ENCODE measurements at places on chromosomes 6 and 20. TPM values are rescaled to one million over a fixed set of nuclear protein-coding genes. Genes with fewer than 3 reads are reported as not detected.

DNA sequence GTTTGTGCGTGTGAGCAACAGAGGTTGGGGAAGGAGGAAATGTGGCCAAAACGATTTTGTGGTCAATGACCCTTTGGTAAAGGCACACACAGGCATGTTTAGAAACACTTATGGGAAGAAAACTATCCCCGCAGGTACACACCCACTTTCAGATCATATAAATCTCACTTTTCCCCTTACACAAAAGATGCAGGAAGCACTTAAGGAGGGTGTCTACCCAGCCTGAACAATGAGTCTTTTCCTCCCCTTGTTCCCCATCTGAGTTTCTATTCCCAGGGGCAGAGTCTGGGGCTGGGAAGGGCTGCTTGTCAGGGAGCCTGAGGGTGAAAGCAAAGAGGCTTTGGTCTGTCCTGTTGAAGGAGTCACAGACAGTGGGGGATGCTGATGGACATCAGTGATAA, 193.2 kb upstream of the SALL4 start:
- no peak for DNase-seq

GRCh38 chr6:13924146-13924948, 405 bp upstream of the RNF182 start:
- no peak for DNase-seq

DNA sequence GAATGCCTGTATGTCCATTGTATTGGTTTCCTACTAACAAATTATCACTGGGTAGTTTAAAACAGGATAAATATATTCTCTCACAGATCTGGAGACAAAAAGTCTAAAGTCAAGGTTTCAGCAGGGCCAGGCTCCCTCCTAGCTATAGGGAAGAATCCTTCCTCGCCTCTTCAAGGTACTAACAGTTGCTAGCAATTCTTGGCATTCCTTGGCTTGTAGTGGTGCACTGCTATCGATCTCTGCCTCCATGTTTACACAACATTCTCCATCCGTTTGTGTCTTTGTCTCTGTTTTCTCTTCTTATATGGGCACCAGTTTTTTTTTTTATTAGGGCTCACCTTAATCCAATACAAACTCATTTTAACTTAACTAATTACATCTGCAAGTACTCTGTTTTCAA, 48.9 kb downstream of the OR2B6 start:
- DNase-seq: no peak

- DNase-seq: no peak
Observed at GRCh38 chr6:21840428-21840827, 246.9 kb downstream of the SOX4 start.

- DNase-seq: no peak
Observed at GRCh38 chr6:38215225-38215624, 395.7 kb downstream of the ZFAND3 start.

DNA sequence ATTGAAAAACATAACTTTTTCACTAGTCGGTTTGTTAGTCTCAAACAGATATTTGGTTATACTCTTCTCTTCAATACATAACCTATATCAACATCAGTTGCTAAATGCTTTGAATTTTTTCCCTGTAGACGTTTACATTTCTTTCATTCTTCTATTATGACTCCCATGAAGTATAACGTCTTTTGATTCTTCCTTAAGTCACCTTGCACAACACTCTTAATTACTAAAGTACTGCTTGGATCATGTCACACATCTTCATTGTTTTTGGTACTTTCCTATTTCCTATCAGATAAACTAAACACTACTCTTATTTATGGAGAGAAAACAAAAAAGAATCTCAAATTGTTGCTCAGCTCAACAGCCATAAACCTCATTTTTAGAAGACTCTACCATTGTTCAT, 23.0 kb upstream of the BMP5 start:
- DNase-seq: no peak

DNA sequence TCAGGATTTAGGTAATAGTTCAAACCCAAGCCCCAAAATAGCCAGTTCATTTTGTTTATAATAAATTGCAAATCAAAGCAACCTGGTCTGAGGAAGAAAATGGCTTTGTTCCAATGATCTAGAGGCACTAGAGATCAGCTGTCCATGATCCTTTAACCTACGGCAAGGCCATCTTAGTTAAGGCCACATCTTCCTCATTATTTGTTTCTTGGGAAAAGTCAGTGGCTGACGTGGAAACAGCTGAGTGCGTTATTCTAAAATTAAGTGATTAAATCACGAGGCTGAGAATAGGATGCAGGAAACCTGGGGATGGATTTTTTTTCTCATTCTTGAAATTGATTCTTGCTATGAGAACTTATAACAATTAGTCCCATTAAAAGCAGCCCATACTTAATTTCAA, 10.1 kb upstream of the TENT5A start:
- DNase-seq: no peak

GDAP1L1 gene
- total RNA-seq: not detected

ZNF831 gene
- 0.90 TPM for total RNA-seq

Data from tibial nerve (tissue), 4 donors.